ENCODE measurements at places on chromosomes 5 and 9. TPM values are rescaled to one million over a fixed set of nuclear protein-coding genes. Genes with fewer than 3 reads are reported as not detected.

ZBTB6 gene
- total RNA-seq: 11.4 TPM

AGXT2 gene
- not detected for total RNA-seq

HDAC3 gene
- total RNA-seq: 48.6 TPM

ITGA1 gene
- total RNA-seq: 22.7 TPM

PDE6A gene
- total RNA-seq: under 0.01 TPM

ENTPD8 gene
- total RNA-seq: 0.33 TPM

PCDHA4 gene
- total RNA-seq: 0.10 TPM

RABL6 gene
- 94.1 TPM for total RNA-seq

OR13F1 gene
- not detected for total RNA-seq
